ENCODE measurements at places on chromosomes 6 and 20.

GRCh38 chr20:51341581-51341980 is 200.9 kb downstream of the NFATC2 start:
- no peak for DNase-seq

DNA sequence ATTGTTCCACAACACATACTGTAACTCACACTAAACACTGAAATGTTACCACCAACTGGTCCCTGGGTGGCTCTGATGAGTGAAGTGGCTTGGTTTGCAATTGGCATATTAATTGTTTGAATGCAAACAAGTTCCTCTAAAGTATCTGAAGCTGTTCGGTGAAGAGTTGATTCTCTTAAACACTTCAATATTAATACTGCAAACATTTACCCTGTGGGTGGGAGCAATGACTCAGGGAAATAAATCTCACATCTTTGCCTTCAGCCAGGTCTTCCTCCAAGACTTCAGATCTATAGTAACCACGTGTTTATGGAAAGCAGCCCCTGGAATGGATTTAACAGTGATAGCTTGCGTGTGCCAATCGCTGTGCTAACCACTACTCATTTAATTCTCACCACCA is 176.0 kb downstream of the MAFB start:
- no peak for DNase-seq

DNA sequence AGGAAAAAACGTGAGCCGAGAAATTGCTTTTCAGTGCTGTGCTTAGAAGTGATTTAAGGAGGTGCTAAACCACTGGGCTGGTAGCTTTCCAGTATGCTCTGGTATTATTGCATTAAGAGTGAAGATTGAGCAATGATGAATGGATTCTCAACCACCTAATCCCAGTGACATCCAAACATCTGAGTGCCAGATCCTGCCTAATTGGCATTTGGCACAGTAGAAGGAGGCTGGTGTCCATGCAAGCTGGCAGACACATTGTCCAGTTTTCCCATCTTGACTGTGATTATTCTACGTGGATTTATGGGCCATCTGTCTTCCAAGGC is 398.0 kb upstream of the PLCB4 start:
- peak; percentile 31 for DNase-seq

GRCh38 chr20:49179368-49180277 is 8.5 kb downstream of the STAU1 start:
- DNase-seq: no peak

DNA sequence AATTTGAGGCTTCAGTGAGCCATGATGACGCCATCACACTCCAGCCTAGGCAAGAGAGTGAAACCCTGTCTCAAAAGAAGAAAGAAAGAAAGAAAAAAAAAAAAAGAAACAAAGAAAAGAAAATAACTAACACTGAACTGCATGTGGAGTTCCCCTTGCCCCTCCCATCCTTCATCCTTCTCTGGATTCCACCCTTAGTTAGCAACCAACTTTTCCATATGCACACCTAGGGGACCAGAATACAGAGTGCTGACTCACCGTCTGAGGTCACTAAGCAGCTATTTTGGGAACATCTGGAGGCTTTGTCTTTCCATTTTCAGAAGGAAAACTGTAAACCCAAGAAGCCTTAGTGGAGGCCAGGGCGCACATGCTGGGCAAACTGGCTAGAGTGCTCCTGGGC is 257.4 kb downstream of the MAFB start:
- DNase-seq: peak; percentile 59

DNA sequence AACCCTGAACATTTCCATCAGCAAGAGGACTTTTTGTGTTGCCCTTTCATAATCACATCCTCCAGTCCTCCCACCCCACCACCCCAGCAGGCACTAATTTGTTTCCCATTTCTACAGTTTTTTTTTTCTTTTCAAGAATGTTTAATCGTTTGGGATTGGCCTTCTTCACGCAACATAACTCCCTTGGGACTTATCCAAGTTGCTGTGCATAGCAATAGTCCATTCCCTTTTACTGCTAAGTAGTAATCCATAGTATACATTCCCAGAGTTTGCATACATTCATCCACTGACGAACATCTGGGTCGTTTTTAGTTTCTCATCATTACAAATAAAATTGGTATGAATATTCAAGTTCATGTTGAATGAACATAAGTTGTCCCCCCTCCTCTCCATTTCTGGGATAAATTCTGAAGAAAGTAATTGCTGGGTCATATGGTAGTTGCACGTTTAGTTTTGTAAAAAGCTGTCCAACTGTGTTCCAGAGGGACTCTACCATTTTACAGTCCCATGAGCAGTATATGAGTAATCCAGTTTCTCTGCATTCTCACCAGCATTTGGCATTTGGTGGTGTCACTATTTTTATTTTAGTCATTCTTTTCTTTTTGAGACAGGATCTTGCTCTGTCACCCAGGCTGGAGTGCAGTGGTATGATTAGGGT is 90.8 kb downstream of the DOK5 start:
- DNase-seq: no peak

DNA sequence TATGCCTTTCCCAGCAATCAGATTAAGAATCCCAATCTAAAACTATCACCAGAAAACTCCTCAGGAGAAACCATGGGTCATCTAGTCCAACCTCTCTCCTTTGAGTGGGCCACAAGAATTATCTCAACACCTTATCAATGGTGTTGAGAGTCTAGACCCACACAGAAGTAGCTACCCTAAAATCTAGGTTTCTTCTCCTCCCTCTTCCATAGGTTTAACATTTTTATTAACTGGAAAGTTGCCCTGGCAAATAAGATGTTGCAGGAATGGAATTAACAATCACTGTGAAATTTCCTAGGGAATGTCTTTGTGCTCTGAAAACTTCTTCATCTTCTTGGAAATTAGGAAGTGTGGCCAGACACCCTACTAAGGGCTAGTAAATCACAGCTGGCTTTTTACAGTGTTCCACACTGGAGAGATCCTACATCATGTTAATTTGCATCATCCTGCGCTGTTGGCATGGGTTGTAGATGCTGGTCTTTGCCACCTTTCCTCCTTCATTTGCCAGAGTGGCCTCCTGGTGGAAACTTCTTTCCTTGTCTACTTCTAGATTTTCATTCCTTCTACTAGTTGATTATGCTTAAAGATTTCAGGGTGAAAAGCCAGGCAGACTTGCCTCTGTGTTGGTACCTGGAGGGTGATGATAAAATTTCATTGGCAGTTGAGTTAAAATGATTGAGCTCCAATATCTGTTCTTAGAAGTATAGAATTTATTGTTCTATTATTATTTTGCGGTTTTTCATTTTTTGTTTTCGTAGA is 2.7 kb downstream of the TNFAIP3 start:
- no peak for DNase-seq

GRCh38 chr6:26552640-26553188 is 14.5 kb downstream of the HMGN4 start:
- no peak for DNase-seq

DNA sequence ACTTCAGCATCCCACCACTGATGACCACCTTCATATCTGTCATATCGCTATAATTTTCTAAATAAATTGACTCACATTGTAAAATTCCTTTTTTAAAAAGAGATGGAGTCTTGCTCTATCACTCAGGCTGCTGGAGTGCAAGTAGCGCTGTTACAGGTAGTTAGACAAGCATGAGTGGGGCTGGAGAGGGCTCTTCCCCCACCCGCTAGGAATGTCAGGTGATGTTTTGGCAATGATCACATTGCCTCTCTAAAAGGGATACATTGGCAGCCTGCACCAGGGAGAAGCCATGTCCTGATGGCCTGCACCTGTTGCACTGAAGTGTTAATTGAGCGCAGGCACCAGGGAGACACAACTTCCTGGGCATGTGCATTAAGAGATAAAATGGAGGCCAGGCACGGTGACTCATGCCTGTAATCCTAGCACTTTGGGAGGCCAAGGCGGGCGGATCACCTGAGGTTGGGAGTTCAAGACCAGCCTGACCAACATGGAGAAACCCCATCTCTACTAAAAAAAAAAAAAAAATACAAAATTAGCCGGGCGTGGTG is 16.9 kb upstream of the SLC22A16 start:
- DNase-seq: no peak

GRCh38 chr6:127900935-127901334 is at the start of gene THEMIS:
Gene THEMIS (minus strand): TSS chr6:127901058. CDS start chr6:127900932, 126 bp downstream.
- DNase-seq: no peak

- peak; percentile 14 for DNase-seq
Measured at GRCh38 chr6:106609699-106610098, 19.6 kb downstream of the RTN4IP1 start.

- DNase-seq: no peak
Measured at GRCh38 chr6:17059850-17060249, 42.0 kb upstream of the STMND1 start.

DNA sequence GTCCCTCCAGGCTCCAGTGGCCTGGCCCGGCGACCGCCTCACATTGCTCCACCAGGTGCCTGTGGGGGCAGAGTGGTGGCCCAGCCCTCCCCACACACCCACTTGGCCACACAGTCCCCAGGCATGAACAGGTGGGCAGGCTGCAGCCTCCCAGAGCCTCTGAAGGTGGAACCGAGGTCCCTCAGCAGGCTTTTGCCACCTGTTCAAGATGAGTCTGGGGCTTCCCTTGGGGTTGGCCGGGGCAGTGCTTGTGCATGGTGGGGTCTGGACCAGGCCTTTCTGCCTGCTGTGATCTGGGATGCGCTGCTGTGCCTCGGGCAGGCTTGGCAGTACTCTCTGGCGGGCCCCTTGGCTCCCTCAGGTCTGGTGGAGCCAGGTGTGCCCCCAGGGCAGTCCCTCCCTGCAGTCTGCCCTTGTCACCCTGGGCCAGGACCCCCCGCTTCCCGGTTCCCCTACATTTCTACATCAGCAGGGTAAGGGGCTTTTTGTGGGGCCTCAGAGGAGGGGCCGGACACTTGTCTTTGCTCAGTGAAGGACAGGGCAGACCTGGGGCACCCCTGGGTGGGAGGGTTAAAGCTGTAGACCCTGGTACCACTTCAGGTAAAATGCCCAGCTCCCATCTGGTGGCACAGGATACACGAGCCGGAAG is 2.7 kb upstream of the COL9A3 start:
- no peak for DNase-seq

- DNase-seq: no peak
Measured at GRCh38 chr6:72420409-72420808, 201.5 kb upstream of the KCNQ5 start.

- DNase-seq: no peak
Measured at GRCh38 chr6:108850669-108851465, 2.6 kb downstream of the ARMC2 start.

- no peak for DNase-seq
Measured at GRCh38 chr6:102474041-102474807, 1080.7 kb downstream of the GRIK2 start.

- peak; percentile 35 for DNase-seq
Measured at GRCh38 chr20:22403632-22404361, 180.6 kb downstream of the FOXA2 start.

DNA sequence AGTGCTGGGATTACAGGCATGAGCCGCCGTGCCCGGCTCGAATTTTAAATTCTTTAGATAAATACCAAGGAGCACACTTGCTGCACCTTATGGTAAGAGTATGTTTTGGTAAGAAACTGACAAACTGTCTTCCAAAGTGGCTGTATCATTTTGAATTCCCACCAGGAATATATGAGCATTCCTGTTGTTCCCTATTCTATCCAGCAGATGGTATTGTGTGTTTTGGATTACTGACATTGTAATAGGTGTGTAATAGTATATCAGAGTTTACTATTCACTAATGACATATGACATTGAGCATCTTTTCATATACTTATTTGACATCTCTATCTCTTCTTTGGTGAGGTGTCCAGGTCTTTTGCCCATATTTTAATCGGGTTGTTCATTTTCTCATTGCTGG is 40.5 kb downstream of the TGM6 start:
- peak; percentile 35 for DNase-seq

- DNase-seq: no peak
Measured at GRCh38 chr20:57108742-57109570, 157.5 kb downstream of the BMP7 start.

DNA sequence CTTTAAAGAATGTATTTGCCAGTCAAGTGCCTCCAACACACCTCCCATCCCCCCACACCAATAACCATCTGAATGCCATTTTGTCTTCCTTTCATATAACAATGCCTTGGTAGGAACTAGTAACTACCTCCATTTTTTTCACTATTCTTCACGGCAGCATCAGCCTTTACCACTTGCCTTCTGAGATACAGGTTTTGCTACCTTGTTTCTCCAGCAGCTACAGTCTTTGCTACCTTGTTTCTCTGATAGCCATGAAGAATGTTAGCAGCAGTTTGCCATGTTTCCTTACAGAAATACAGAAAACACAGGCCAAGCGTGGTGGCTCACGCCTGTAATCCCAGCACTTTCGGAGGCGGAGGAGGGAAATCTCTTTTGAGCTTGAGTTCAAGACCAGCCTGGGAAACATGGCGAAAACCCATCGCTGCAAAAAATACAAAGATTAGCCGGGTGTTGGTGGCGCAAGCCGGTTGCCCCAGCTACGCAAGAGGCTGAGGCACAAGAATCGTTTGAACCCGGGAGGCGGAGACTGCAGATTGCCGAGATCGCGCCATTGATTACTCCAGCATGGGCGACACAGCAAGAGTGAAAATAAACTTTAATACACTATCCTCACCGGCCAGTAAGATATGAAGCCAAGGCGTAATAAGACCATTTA is 100.9 kb downstream of the HFE start:
- DNase-seq: peak; percentile 60

- DNase-seq: no peak
Measured at GRCh38 chr20:16539280-16540021, 33.8 kb downstream of the KIF16B start.

- DNase-seq: no peak
Measured at GRCh38 chr6:33627876-33628275, 6.8 kb downstream of the ITPR3 start.

- no peak for DNase-seq
Measured at GRCh38 chr20:41142919-41143318, 5.6 kb downstream of the PLCG1 start.

- DNase-seq: no peak
Measured at GRCh38 chr20:20024942-20025341, 7.8 kb downstream of the NAA20 start.

GRCh38 chr20:40336533-40336932 is 352.5 kb downstream of the MAFB start:
- DNase-seq: no peak

DNA sequence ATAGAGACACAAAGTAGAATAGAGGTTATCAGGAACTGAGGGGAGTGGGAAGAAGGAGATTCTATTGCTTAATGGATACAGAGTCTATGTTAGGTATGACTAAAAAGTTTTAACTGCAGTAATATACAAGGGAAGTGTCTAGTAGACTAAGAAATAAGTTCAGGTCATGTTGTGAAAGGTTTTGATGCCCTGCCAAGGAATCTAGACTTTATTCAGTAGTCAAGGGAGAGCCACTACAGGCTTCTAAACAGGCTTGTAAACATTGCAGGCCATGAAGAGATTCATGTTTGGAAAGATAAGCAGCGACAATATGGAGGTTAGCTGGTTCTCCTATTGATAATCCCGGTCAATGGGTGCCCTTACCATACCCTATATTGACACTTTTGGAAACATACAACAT is 352.8 kb upstream of the SOX4 start:
- no peak for DNase-seq

- DNase-seq: peak; percentile 4
Measured at GRCh38 chr6:49462071-49462470, 982 bp downstream of the MMUT start.

- peak; percentile 55 for DNase-seq
Measured at GRCh38 chr6:97497713-97498331, 214.8 kb upstream of the MMS22L start.

Data from RPMI7951 (cell line).